Cortex of kidney (tissue), 1 donor: ENCODE measurements at places on chromosomes 7 and 10.

DNA sequence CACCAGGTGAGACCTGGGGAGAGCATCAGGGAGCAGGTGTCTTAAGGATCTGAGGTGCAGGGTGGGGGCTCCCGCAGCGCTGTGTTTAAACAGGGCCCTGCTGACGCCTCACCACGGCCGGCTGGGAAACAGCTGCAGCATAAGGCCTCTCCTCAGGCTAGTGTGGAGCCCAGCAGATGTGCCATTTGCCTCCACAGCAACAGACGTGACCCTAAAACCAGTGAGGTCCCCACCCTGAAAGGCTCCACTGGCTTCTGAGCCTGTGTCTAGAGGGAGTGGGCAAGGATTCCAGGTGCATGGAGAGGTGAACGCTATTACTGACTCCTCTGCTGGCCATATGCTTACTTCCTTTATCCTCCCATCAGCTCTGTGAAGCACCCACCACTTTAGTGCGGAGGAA lies 47.8 kb downstream of the SYPL1 start:
- DNase-seq, result no peak

DNA sequence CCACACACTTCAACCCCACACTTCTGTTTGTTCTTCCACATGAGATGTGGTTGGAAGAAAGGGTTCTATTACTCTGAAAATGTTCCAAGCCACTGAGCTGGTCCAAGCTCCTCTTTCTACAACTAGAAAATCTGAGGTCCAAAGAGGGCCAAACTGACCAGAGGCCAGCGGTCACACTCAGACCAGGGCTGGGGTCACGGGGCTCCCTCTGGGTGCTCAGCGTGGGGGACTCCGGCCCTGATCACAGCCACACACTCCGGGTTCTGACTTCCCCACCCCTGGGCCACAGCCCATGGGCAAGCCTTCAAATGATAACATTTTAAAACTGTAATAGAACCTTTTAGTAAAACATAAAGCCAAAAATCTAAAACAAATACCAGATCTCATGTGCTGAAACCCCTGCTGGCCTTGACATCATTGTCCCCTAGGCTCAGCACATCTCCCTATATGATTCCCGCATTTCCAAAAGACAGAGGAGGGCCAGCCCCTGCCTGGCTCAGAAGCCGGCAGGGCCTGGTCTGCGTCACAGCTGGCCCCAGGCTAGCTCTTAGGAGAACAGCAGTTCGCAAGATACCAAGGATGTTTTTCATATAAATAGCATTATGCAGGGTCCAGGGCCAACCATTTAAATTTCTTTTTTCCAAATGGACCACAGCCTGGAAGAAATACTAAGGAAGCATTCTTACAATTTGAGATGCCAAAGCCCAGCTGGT lies 3.3 kb downstream of the CRYGN start:
- no peak for DNase-seq

- no peak for DNase-seq
These were observed 16.0 kb downstream of the TET1 start for GRCh38 chr10:68576118-68576517.

- no peak for DNase-seq
These were observed 14.9 kb downstream of the MET start for GRCh38 chr7:116686812-116687419.

- no peak for DNase-seq
These were observed 11.1 kb downstream of the MSRB2 start for GRCh38 chr10:23106331-23107072.

GRCh38 chr10:52351914-52352330 lies 37.8 kb downstream of the DKK1 start:
- DNase-seq, result no peak

- DNase-seq, result no peak
These were observed 21.5 kb upstream of the OR6B1 start for GRCh38 chr7:143978585-143978984.

DNA sequence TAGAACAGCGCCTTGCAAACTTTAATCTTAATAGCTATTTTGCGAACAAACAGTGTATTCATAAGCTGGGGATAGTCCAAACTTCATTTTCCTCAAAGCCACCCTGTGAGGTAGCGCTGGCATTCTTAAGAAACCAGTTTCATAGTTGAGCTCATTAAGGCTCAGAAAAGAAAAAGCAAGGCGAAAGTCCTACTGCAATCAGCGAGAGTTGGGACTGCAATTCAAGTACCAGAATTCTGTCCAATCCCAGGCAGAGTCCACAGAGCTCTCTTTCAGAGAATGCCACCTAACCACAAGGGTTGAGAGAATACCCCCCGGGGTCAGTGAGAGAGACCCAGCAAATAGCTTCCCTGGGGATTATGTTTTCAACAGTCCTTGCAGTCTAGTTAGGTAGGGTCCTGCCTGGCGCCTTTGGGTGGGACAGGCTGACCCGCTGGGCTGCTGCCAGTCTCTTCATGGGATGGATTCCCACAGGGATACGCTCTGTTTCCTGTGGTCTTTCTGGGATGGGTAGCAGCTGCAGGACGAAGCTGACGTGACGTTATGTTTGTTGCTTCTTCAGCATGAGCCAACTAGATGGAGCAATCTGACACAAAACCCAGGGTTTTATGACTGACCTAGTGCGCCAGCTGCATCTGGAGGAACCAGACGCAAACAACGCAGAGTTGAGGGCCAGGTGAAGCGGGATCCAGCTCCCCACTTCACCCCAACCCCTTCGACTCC lies 16.0 kb downstream of the BMPER start:
- no peak for DNase-seq

DNA sequence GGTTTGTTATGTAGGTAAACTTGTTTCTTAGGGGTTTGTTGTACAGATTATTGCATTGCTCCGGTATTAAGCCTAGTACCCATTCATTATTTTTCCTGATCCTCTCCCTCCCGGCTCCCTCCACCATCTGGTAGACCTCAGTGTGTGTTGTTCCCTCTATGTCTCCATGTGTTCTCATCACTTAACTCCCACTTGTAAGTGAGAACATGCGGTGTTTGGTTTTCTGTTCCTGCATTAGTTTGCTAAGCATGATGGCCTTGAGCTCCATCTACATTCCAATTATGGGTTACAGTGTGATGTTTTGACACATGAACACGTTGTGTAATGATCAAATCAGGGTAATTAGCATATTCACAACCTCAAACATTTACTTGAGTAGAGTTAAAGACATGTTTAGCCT lies 237.5 kb downstream of the ABCA13 start:
- no peak for DNase-seq

GRCh38 chr7:45689011-45689796 lies 115.0 kb downstream of the ADCY1 start:
- DNase-seq, result no peak

DNA sequence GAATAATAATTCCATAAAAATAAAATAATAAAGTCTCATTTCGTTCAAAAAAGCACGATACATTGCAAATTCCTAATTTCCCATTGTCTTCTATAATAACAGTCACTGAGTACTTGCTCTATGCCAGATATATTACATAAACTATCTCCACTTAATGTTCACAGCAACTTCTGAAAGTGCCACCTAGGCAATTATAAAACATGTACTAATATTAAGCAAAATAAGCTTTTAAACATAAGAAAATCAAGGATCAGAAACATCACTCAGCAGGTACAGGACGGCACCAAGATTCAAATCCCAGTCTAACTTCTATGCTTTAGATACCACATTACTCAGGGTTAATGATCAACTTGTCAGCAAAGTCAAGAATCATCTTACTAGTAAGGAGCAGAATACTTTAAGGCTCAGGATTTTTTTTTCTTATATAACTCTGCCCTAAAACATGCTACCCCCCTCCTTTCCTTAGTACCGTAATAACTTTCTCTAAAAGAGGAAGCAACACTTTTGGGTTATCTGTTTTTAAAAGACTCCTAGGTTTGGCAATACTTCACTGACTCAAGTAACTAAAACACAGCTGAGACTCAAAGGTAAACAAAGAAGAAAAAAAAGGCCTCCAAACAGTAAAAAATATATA lies 51.3 kb downstream of the USP6NL start:
- no peak for DNase-seq

DNA sequence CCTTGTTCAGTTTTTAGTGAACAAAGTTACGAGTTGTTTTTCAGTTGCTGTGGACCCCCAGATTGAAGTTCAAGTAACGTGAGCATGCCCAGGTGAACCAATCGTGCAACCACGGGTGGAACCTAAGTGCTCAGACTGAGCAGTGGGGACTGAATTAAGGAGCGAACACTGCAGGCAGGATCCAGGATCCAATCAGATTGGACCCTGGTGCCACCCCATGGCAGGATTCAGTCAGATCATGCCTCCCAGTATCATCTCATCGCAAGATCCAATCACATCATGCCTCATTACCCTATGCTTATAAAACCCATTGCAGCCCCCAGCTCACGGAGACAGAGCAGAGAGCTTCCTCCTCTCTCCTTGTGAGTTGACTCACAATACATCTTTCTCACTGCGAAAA lies 80.9 kb downstream of the PFKFB3 start:
- DNase-seq, result no peak

DNA sequence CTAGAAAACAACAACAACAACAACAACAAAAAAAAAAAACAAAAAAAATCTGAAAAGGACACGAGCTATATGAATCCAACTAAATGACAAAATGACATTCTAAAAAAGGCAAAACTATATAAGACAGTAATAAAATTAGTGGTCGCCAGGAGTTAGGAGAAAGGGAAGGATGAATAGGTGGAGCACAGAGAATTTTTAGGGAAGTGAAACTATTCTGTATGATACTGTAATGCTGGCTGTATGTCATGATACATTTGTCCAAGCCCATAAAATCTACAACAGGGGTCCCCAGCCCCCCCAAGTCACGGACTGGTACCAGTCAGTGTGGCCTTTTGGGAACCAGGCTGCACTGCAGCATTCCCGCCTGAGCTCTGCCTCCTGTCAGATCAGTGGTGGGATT lies 2.8 kb upstream of the PUS7 start:
- DNase-seq, result no peak

DNA sequence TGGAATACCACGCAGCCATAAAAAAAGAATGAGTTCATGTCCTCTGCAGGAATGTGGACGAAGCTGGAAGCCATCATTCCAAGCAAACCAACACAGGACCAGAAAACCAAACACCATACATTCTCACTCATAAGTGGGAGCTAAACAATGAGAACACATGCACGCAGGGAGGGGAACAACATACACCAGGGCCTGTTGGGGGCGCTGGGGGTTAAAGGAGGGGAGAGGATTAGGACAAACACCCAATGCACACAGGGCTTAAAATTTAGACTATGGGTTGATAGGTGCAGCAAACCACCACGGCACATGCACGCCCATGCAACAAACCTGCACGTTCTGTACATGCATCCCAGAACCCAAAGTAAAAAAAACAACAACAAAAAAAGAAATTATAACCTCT lies 23.3 kb downstream of the RNF133 start:
- DNase-seq, result no peak

- no peak for DNase-seq
These were observed 42.1 kb downstream of the AMZ1 start for GRCh38 chr7:2729893-2730716.

DNA sequence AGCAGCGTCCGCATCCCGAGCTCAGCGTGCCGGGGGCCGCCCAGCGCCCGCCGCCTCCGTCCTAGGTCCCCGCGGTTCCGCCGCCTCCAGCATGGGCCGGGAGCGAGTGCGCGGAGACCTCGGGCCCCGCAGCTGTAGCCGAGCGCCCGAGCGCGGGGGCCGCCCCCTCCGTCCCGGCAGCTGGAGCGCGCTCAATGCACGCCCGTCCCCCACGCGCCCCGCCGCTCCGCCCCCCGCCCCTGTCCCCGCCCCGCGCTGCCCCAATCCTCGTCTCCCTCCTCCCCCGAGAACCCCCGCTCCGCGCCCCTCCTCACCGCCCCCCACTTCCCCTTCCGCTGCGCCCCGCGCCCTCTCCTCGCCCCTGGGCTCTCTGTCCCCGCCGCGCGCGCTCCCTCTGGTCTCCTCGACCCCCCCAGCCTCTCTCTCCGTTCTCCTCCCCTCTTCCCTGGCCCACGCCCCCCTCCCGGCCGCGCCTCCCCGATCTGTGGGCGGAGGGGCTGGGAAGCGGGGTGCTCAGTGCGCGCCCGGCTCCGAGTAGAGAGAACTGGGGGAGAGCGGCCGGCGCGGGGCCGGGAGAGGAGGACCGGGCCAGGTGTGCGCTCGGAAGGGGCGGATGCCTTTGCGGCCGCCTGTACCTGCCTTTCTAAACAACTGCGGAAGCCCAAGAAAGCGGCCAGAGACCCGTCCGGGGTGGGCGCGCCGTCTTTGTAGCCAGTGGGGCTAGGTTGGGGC lies at the start of gene VIPR2:
TSS of gene VIPR2 (minus strand) at position 110 of the 732 bp plus-strand sequence. CDS start at position 14, 96 bp downstream.
- no peak for DNase-seq

DNA sequence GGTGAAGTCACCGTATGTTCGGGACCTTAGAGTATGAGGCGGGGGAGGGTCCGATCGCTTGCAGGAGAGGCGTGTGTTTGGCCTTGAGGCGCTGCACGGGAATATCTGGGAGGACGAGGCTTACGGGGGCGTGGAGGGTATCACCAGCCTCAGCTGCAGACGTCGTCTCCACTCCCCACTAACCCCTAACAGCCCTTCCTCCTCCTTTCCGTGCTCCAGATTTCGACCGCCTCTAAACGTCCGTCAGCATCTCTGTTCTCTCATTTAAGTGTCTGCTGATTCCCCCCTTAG lies 23.5 kb upstream of the ZNF12 start:
- DNase-seq, result no peak

DNA sequence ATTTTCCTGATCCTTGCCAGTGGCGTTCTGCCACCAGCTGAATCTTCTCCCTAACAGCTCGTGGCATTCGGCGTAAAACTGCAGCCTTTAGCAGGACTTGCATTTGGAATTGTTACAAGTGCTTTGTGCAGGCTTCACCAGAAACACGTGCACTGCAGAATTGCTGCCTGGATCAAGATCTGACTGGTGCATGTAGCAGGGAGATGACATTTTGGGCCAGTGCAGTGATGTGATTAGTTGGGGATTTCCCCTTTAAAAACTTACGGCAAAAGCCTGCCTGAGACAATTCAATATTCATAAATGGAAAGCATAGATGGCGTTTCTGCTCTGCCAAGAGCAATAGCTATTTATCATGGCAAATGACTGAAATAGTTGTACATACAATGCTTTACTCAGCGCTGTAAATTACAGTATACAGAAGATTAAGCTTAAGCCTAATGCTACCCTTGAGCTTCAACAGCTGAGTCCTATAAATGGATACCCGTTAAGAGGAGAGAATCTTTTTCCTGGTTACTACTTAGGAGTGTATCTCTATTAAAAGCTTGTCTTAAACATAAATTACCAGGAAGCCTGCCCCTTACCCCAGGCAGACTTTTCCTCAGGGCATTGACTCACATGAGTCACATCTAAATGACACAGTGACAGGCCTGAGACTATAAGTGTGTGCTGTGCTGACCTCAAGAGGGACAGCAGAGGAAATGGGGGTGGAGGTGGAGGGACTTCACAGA lies 106.3 kb downstream of the ATXN7L1 start:
- no peak for DNase-seq

DNA sequence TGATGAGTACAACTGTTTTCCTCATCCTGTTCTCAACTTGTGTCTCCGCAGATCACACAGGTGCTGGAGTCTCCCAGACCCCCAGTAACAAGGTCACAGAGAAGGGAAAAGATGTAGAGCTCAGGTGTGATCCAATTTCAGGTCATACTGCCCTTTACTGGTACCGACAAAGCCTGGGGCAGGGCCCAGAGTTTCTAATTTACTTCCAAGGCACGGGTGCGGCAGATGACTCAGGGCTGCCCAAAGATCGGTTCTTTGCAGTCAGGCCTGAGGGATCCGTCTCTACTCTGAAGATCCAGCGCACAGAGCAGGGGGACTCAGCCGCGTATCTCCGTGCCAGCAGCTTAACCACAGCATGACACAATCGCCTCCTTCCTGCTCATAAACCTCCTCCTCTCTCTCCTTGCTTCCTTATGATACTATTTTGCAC lies 126.7 kb upstream of the PRSS58 start:
- no peak for DNase-seq
